Breast epithelium (tissue), 4 donors: ENCODE measurements at places on chromosomes 7 and 10.
A peak's percentile ranks its signal among the peaks of the same experiment; 100 is the strongest.

GRCh38 chr7:23959821-23960220, 249.8 kb downstream of the STK31 start:
- DNase-seq = no peak

DNA sequence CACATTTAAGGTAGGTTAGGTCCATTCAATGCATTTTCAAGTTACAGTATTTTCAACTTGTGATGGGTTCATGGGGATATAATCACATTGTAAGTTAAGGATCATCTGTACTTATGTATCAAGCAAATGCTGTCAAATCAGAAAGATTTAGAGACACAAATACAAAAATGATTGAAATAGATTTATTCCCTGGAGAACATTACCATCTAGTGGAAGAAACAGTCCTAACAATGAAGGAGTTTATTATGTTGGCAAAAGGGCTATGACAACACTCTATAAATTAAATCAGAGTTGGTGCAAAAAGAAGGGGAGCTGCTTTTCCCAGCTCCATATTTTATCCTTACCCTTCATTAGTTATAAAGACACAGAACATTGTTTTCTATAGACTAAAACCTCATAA, 69.0 kb downstream of the PRSS58 start:
- DNase-seq = no peak

DNA sequence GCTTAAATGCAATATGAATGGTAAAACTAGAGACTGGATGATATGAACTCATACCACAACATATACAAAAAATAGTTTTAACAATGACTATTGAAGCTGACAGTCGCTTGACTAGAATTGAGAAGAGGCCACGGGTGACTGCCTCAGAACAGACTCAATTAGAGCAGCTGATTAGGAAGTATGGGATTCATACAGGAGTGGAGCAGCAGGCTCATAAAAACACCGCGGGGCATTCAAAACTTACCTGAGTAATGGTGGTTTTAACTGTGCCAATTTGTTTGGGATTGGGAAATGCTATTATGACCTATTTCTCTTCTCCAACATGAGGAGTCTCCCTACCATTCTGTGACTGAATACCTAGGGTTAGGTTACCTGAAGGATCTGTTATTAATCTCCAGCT, 2.1 kb downstream of the CADPS2 start:
- DNase-seq = no peak

- DNase-seq = no peak
These were observed 125.0 kb upstream of the NPY start for GRCh38 chr7:24158975-24159374.

DNA sequence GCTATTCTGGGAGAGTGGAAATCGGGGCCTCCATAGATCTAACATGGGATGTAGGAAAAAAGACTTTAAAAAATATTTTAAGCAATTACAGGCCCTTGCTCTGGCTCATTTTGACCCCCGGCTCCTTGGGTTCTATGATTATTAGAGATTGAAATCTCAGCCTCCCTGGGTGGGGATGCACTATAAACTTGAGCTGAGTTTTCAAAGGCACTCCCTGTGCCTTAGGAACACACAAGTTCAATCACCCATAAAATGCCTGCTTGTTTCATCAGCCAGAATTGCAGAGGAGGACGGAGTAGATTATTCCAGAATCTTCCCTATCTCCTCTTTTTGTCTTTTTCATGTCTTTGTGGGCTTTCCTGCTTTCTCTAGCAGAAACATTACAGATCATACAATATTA, 145.4 kb downstream of the CUBN start:
- no peak for DNase-seq

- DNase-seq = no peak
These were observed 87.4 kb upstream of the WAC start for GRCh38 chr10:28445516-28445915.

DNA sequence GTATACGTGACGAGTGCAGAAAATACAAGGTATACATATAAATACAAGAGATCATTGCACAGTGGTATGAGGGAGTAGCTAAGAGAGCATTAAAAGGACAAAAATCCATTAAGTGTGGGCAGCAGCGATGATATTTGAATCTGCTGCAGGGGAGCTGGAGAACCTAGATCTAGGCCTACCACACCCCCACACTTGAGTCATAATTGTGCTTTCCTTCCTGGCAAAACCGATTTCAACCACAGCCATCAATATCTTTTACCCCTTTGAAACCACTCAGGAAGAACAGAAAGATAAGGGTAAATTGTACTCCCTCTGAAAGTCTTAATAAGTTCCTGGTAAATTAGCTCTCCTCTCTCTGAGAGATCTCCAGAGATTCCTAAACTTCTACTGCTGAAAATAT, 345.0 kb downstream of the SORCS1 start:
- no peak for DNase-seq

GRCh38 chr10:43386549-43386948, 15.1 kb downstream of the FXYD4 start:
- DNase-seq = peak; percentile 12

- no peak for DNase-seq
These were observed 17.8 kb upstream of the SDK1 start for GRCh38 chr7:3283130-3283704.

- DNase-seq = no peak
These were observed 114.6 kb downstream of the ARL4A start for GRCh38 chr7:12802070-12802469.

- DNase-seq = no peak
These were observed 36.8 kb upstream of the CDC14C start for GRCh38 chr7:48887500-48887899.

DNA sequence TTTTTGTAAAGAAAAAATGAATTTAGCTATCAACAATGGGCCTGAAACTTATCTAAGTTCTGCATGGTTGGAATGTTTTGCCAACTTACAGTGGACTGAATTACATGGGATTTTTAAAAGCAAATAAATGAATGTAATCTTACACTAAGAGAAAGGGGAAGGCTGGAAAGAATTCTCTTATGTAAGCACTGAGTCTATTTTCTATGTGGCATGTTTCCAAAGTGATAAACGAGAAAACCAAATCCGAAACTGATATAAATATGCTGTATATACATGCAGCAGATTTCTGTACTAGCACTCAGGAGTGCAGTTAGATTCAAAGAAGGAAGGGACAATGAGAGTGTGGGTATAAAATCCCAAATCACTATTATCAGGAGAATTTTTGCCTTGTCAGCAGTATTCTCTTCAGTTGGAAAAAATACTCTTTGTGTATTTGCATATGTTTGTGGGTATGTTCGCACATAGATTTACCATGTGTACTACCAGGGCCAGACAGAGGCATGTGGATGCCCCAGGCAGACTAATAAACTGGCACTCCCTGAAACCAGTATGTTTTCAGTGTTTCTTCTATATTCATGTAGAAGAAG, 334.3 kb upstream of the SEMA3D start:
- no peak for DNase-seq

- DNase-seq = no peak
These were observed 63.7 kb upstream of the PLXNA4 start for GRCh38 chr7:132639983-132640382.

DNA sequence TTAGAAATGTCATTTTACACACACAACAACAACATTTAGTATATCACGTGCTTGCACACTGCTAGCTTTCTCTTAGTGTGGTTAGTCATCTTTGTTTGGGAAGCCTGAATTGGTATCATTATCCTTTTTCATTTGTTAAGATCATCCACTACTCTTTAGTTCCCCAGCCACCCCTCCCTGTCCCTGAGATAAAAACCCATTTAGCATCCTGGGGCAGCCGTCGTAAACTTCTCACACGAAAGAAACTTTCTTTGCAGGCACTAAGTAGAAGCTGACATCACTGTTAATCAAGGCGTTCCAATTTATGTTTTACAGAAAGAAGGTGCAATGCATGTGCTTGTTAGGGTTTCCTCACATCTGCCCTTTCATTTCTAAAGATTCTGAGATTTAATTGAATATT, 475.1 kb upstream of the FZD8 start:
- no peak for DNase-seq

- DNase-seq = no peak
These were observed 429.1 kb downstream of the KIF20B start for GRCh38 chr10:90130321-90131086.

DNA sequence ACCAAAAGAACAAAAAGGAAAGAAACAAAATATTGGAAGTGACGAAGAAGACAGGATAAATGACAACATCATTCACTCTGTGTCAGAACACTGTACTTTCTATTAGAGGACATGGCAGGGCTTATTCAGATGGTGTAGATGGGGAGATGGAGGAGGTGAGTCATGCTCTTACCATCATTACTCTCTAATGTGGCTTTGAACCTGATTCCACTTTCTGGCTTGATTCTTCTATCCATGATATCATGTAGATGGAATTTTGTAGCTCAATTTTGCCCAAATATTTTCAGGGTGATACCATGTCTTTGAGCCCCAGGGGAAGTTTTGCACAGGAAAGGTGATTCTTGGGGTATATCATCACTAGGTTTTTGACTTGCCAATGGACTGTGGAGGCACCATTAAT, 91.7 kb downstream of the CFAP58 start:
- no peak for DNase-seq

GRCh38 chr10:104895541-104895940, 254.5 kb downstream of the SORCS3 start:
- no peak for DNase-seq

GRCh38 chr7:143367972-143368371, 5.5 kb upstream of the FAM131B start:
- DNase-seq = peak; percentile 79

- no peak for DNase-seq
These were observed 67.6 kb downstream of the STK17A start for GRCh38 chr7:43650457-43651052.

- DNase-seq = no peak
These were observed 6.9 kb upstream of the TNS3 start for GRCh38 chr7:47588704-47589225.

- DNase-seq = no peak
These were observed 220.5 kb downstream of the MLLT10 start for GRCh38 chr10:21754410-21755011.

- no peak for DNase-seq
These were observed 18.1 kb downstream of the CHAT start for GRCh38 chr10:49631975-49632374.

DNA sequence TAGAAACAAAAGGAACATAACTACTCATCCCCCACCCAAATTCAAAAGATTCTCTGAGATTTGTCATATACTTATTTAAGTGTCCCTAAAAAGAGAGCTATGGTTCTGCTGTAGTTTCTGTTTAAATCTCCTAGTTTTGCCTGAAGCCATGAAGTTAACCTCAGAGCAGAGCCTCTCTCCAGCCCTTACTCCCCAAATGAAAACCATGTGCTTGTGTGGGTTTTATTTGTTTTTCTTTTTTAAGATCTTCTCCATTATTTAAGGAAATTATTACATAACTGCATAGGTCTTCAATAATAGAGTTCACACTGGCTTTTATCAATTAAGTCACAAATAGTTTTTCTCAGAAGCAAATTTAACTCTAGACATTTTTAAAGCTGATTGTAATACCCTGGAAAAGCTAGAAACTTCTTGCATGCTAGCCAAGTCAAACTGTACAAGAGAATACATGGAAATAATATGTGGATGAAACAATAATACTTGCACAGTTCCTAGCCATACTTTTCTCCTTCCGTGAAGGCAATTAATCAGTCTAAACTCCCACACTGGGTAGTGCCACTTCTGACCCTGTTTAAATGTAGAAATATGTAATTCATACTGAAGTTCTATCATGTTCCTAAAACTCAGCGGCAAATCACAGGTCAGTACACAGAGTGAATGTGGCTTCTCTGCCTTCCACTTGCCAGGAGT, 579.7 kb downstream of the SUGCT start:
- no peak for DNase-seq

DNA sequence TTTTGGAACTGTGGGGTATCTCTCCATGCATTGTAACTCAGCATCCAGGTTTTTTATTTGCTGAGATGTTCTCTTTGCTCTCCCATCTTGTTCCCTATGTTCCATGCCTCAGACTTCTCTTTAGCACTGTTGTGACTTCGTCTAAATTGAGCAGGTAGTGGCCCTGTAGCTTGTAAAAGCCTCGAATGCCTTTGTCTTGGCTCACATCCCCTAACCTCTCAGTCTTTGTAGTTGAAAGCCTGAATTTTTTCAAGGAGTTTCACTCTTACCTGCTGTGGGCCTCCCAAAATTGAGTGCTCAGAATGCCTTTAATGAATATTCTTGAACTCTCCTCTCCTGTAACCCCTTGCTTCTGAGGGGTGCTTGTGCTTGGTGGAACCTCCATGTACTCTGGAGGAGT, 1137.3 kb downstream of the REEP3 start:
- DNase-seq = no peak
